ENCODE measurements at places on chromosomes 11 and 22.

DNA sequence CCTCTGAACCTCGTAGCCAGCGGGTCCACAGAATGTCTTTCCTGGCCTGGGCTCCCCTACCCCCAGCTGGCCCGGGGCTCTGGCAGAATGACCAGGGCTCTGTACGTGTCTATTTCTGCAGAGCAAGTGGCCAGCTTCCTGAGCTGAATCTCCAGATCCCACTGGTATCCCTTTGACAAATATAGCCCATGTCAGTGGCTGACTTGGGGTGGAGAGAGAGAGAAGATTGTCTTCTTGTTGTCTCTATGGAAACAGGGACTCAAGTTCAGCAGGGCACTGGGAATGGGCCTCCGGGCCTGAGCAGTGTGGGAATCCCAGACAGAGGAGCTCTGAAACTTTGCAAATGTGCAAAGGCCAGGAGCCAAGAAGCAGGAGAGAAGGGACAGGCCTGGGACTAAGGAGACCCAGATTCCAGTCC, 33.9 kb downstream of the ANO1 start:
- no peak for DNase-seq

GRCh38 chr22:22452211-22452610, 56.3 kb downstream of the ZNF280B start:
- no peak for DNase-seq

GRCh38 chr11:23696688-23697415, 800.0 kb upstream of the LUZP2 start:
- DNase-seq, result no peak

- no peak for DNase-seq
Measured at GRCh38 chr22:31098632-31099110, 8.7 kb downstream of the SELENOM start.

GRCh38 chr11:118618991-118619375, 11.6 kb downstream of the PHLDB1 start:
- DNase-seq, result no peak

DNA sequence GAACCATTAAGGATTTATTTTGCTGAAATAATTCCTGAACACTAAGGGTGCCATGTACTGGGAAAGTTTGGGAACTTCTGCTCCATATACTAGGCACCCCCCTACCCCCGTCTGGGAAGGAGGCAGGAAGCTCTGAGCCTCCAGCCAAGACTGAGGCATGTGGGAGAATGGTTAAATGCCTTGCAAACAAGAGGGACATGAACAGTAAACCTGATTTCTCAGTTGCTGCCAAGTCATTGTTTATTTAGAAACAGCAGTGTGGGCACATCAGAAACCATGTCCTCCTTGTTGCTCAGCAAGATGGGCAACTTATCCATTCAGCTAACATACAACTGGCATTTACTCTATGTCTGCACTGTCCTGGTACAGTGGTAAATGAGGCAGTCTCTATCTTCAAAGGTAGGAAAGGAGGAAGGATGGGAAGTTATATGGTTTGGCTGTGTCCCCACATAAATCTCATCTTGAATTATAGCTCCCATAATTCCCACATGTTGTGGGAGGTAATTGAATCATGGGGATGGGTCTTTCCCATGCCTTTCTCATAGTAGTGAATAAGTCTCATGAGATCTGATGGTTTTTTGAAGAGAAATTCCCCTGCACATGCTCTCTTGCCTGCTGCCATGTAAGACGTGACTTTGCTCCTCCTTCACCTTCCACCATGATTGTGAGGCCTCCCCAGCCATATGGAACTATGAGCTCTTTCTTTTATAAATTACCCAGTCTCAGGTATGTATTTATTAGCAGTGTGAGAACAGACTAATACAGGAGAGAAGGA, 459.1 kb downstream of the MIAT start:
- DNase-seq, result no peak

- no peak for DNase-seq
Measured at GRCh38 chr11:12290477-12290922, 86.9 kb upstream of the PARVA start.

DNA sequence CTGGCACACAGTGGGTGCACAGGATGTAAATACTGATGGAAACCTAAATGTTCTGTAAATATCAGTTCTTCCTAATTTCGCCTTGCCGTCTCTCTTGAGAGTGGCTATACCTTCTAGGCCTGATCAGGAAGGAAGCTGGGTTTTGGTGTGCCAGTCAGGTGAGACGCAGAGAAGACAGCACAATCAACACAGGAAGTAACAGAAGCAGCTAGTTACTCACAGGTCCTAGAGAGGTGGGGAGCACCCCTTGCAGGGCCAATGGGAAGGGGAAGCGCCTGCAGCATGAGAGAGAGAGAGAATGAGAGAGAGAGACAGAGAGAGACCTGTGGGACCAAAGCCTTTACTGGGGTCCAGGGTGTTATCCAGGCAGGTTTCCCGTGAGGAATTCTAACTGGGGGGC, 80.8 kb downstream of the FBLN1 start:
- no peak for DNase-seq

DNA sequence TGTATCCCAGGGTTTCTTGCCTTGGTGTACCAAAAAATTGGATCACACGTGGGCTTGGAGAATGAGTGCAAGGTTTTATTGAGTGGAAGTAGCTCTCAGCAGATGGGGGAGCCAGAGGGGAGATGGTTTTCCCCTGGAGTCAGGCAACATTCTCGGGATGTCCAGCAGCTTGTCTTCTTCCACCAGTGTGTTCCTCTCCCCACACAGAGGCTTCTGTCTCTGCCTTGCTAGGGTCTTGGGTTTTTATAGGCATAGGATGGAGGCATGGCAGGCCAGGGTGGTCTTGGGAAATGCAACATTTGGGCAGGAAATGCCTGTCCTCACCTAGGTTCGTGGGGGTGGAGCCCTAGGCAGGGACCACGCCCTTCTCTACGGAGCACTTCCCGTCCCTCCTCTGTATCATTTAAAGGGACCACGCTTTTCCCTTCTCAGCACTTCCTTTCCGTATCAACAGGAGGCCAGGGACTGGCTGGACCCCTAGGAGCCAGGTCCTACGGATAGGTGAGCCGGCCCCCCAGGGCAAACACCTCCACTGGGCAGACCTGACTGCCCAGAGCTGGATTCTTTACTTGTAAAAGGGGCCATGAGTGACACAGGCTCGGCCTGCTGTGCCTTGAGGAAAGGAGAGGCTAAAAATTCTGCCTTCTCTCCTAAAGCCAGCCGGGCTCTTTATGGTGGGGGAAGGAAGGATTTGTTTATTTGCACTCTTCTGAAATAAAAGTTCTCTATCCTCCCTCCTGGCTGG, 55.3 kb upstream of the CCDC188 start:
- peak; percentile 38 for DNase-seq

DNA sequence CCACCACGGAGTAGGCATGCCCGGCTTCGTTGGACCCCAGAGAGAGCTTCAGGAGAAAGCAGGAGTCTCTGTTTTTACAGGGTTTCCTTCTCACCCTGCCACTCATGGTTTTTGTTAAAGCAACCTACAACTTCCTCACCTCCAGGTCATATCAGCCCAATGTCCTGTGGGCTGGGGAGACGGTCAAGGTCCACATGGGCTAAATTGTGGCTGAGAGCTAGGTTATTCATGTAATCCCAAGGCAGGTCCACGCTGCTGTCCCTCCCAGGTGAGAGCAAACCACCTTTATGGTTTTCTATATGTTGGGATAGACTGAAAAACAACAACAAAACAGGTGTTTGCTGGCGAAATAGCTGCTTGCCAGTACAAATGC, 19.5 kb downstream of the TSPAN32 start:
- DNase-seq, result no peak

Data from CD4-positive, alpha-beta T cell (primary cell).